ENCODE measurements at places on chromosomes 3 and 15. TPM values are rescaled to one million over a fixed set of nuclear protein-coding genes. Genes with fewer than 3 reads are reported as not detected.

CLDN18 gene
- polyA plus RNA-seq: 0.05 TPM

- no peak for DNase-seq
These were observed 170.8 kb downstream of the XXYLT1 start for GRCh38 chr3:195099951-195100785.

DNA sequence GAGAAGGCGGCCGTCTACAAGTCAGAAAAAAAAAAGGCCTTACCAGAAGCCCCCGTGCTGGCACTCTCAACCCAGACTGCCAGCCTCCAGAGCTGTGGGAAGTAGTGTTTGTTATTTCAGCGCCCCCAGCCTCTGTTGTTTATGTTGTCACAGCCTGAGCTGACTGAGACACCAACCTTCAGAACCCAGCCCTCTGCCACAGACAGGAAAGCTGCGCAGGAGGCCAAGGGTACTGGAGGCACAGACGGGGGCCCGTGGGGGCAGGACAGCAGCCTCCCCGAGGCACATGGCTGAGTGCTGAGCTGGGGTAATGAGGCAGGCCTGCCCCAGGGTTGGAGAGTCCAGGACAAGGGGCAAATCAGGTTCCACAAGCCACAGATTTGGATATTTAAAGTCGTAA, 33.7 kb downstream of the HCN4 start:
- DNase-seq: no peak

CFAP100 gene
- not detected for polyA plus RNA-seq

DNA sequence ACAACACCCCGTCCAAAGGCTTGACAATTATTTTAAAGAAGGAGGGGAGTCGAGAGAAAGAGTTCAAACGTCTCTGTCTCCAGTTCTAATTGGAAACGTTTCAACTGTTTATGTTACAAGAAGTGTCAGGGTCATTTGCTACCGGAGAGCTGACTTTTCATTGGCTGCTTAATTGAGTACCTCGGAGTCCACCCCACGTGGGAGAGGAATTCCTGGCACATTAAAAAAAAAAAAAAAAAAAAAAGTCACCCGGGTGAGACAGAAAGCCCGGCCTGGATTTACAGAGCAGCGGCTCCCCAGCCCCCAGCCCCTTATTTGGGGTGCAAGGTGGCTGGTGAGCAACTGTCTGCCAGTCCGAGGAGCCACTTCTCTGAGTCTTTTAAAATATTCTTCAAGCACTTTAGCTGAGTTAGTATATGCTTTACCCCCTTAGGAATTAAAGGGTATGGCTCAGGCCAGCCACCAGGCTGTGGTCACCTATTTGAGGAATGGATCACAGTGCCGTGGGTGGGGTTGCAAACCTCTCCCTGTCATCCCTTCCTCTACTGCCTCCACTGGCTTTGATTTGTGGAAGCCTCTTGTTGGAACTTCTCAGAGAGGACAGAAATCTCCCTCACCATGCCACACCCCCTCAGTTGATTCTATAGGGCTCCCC, 3.9 kb upstream of the TLE3 start:
- no peak for DNase-seq

DNA sequence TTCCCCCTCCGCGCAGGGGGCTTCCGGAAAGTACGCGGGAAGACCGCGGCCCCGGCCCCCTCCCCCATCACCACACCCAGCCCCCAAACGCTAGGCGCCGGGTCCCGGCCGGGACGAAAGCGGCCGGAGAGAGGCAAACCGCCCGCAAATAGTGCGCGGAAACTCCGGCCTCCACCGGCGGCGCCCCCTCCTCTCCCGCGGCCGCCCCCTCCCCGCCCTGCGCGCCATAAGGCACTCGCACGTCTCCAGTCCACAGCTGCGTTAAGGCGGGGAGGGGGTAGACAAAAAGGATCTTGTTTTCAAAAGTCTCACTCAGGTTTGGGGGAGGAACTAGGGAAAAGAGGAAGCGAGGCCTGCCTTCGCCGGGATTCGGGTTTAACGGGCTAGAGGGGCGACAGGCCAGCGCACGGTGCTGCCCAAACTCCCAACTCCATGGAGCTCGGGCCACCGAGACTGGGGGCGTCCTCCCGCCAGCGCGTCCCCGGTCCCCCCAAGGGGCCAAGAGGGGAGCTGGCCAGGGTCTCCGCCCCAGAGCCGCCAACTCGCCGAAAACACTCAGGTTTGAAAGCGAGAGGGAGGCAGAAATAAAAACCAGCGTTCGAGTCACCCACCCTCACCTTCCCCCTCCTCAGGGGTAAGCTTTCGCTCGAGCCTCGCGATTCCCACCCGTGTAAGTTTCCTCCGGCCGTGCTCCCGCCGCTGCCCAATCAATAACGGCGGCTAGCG, 1.8 kb downstream of the ANP32A start:
- no peak for DNase-seq

DNA sequence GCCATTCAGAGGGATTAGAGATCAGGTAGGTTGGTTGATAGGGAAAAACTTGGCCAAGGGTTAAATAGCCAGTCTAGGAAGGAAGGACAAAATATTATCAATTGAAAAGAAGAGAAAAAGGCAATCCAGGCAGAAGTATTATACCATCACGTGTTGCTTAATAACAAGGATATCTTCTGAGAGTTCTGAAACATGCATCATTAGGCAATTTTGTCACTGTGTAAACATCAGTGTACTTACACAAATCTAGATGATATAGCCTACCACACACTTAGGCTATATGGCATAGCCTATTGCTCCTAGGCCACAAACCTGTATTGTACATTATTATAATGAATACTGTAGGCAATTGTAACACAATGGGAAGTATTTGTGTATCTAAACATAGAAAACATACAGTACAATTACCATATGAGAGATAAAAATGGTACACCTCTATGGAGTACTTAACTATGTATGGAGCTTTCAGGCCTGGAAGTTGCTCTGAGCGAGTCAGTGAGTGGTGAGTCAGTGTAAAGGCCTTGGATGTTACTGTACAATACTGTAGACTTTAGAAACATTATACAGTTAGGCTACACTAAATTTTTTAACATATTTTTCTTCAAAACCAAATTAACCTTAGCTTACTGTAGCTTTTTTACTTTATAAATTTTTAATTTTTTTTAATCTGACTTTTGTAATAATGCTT, 2.7 kb downstream of the TEX55 start:
- no peak for DNase-seq

CFAP91 gene
- 9.2 TPM for polyA plus RNA-seq

DNA sequence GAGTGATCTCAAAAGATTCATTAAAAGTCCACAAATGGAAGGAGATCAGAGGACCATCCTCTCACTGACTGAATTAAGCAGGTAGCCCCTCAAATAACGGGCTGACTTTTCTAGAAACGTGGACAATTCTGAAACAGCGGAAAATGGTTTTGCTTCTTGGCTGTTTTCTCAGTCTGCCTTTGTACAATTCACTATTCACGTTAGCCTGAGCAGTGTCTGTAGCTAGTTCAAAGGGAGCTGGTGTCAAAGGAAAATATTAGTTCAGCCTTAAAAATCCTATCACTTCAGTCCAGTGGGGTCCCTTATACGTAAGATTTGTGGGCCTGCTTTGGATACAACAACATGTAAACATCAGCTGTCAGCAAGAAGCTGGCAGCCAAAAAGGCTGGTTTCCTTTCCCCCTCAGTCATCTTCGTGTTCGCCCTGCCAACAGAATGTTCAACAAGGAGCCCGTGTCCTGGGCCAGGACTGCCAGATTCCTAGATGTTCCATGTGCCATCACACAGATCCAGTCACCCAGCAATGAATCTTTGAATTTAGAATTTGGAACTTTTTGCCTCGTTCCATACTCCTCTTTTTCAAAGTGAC, 19.3 kb downstream of the LMCD1 start:
- no peak for DNase-seq

DNA sequence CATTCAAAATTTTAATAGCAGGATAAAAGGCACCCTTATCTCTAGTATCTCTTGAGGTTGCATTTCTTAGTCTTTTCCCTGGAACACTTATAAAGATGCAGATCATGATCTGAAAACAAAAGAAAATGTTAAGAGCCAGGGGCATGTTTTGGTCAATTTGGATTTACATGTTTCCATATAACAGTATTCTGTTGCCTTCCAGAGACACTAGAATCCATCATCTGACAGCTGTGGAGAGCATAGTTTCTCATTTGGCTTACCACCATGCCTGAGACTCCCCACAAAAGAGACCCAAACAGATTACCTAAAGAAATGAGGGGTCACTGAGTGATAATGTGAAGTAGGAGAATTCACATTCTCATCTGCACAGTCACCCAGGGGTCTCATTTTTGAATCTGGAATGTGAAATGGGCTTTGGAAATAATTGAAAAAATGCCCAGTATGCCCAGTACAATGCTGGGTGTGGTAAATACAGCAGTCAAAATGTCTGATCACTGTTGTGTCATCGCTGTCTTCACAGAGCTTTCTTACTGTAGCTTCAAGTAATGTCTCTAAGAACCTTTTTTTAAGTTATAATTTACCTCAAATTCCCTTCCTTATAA, 79.9 kb upstream of the ZBTB20 start:
- no peak for DNase-seq

CNTN3 gene
- 3.5 TPM for polyA plus RNA-seq

RPL39L gene
- polyA plus RNA-seq: 0.99 TPM

DNA sequence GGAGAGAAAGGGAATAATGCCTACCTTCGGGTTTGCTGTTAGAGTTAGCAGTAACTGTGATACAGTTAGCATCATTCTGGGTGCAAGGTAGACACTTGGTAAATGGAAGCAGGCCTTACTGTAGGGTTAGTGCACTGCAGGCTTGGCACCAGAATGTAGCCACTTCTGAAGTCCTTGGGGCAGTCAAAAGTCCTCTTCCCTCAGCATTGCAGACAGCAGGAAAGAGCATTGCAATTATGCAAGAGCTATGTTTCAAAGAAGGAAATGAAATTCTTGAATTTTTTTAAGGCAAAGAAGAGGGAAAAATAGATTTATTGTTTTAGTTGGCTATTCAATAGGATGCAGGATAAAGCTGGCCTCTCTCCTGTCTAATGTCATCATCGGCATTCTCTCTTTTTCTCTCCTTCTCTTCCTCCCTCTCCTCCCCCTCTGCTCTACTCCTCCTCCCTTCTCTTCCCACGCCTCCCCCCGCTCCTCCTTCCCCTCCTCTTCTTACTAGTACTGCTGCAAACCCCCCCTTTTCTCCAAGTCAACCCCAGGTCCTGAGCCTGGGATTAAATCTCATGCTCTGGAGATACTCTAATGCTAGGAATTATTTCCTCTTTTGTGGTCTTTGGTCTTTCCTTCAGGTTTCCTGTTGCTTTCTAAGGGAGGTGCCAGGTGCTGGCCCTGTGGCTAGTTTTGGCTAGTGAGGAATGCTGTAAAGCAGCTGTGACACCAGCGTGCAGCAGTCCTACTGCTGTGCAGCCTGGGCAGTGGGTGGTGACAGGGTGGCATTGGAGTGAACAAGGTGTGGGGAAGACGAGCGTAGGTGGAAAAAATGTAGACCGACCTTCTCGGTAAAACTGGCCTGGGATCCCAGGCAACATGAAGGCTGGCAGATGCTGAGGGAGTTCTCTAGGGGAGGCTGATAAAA, 21.7 kb downstream of the EEFSEC start:
- no peak for DNase-seq

- no peak for DNase-seq
These were observed 60.5 kb upstream of the ACTC1 start for GRCh38 chr15:34855893-34856292.

NBEAL2 gene
- polyA plus RNA-seq: 231 TPM

DNA sequence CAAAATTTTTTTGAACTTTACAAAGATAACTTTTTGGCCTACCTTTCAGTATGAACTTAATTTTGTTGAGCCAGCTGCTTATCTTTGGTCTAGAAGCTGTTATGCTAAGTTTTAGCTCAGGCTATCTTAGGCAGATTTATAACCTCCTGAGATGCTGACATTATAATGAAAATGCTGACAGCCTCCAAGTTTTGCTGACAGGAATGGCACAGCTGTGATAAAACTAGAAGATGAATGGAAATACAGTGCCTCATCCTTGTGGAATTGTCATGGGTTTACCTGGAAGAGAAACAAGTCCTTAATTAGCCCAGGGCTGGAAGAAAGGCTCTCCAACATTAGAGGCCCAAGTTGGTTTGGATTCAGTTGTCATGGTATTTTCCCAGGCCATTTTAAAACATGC, 123.3 kb downstream of the OXSM start:
- DNase-seq: no peak

All from pancreas (tissue), 10 donors.